ENCODE measurements at places on chromosomes 1 and 21.

DNA sequence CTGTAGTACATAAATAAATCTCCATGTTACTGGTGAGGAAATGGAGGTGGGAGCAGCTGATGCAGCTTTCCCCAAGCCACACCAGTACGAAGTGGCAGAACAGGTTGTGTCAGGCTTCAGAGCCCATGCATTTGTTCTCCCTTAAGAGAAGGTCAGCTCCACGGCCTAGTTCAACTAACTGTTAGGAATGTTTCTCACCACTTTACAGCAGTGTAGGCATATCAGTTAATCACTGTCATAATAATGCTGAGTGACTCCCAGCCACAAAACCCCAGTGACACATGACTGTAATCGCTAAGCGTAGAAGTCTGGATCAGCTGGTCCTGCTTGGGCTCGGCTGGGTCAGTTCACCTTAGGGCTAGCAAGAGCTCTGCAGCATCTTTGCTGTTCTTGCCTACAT is 90.4 kb downstream of the VPS26C start:
- no peak for DNase-seq

- DNase-seq: no peak
These were observed 8.4 kb upstream of the LYST start for GRCh38 chr1:235875036-235875597.

- DNase-seq: no peak
These were observed 163.0 kb downstream of the SYT2 start for GRCh38 chr1:202547215-202547614.

DNA sequence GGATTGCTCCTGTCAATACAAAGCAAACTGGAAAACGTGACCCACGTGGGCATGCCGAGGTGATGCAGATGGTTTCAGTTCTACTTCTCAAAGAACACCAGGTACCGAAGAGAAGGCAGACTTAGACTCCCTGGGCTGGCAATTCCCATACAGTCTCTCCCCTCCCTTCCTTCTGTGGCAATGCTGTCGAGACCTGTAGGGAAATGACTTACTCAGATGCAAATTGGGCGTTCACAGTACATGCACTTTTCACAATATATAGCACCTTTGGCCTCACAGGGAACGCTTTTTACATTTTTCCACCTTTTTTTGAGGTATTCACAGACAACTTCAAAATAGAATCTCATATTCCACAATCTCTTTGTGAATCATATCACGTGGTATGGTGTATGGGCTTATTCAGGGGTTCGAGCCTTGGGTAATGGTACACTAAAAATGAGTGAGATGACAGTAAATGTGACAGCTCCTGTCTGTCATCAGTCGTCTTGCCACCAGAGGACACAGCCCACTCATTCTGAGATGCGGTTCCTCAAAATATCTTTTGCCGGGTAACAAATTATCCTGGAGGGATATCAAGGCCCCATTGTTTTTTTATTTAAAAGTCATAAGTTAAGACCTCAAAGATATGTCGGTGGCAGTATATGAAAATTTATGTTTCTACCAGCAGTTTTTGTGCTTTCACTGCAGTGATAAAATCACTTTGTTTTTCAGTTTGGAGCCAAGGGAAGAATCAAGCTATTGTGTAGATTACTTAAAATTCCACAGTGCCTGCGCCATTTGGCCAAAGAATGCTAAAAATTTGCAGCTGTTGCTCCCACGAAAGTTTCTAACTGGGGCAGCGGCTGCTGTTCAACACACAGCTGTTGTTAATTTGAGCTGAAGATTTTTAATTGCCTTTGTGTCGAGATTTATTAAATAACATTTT is 168.4 kb downstream of the ZZZ3 start:
- DNase-seq: no peak

DNA sequence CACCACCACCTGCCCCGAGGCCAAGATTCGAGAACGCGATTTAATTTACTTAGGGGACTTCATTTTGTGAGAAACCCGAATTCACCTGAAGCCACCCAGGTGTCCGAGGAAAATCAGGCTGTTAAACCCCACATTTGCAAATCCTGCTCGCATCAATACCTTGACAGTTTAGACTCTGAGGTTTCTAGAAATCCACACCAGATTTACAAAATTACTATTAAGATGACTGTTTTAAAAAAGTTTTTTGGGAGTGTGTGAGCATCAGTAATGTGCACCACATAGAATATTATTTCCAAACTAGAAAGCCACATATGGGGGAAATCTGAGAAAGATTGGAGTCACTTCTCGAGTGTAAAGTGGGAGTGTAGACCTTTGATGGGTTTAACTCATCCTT is 685 bp downstream of the RIMKLA start:
- no peak for DNase-seq
